ENCODE measurements at places on chromosomes 11 and 22.

DNA sequence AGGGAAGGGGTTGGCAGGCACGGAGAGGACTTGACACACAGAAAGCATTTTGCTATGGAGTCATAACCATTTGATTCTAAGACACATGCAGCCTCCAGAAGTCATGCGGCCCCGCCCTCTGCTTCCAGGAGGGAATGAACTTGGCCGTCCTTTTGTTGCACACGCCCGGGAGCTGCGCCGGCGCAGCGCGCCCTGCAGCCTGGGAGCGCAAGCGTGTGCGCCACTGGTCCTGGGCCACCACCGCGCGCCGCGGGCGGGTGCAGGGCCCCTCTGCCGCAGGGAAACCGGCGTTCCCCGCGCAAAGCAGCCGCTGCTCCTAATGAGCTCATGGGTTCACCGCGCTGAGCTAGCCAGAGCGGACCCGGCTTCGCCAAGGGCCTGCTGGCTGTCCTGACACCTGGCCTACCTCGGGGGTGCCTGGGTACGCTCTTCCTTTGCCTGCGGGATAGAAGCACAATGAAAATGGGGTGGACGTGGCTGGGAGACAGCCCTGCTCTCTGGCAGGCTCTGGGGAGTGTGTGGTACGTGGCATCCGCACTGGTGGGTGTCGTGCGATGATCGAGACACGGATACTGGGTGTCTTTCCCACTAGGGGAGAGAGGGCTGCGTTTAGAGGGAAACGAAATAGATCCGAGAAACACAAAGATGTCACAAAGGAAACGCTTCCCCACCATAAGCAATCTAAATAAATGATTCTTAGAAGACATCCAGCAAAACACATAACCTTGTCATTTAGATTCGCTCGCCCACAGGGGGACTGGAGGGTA lies 669 bp downstream of the MICAL3 start:
- peak; percentile 81 for DNase-seq

DNA sequence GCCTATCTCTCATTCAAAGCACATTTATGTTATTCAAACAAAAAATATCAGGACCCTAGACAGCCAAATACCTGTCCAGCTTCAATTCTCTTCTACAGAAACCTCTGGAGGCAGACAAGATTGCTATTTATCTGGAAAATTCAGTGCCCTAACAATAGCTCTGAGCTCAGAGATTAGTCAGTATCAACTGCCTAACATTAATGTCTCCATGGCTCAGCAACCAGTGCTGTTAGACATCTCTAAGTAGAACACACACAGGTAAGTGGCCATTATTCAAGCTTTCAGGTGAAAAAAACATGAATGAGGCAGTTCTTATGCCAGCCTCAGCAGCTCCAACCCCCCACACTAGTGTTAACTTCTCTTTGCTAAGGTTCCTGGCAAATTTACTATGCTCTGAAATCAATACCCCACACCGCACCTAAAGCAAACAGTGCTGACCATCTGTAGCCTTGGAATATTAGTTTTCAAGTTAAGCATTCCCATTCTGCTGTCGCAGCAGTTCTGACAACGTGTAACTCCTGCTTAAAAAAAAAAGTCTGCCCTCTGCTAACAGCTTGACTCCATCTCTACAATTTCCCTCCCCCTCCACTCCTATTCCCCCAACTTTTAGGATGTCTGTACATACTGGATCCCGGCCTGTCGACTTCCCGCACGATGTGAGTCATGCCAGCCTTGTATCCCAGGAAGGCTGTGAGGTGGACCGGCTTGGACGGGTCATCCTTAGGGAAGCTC lies 1.5 kb downstream of the RPL3 start:
- DNase-seq, result no peak

- no peak for DNase-seq
Observed at GRCh38 chr11:86952221-86952875, 2.8 kb downstream of the FZD4 start.

GRCh38 chr11:128857341-128857740 lies 9.8 kb downstream of the KCNJ1 start:
- DNase-seq, result no peak

- DNase-seq, result no peak
Observed at GRCh38 chr11:47259232-47259977, 1.6 kb downstream of the NR1H3 start.

DNA sequence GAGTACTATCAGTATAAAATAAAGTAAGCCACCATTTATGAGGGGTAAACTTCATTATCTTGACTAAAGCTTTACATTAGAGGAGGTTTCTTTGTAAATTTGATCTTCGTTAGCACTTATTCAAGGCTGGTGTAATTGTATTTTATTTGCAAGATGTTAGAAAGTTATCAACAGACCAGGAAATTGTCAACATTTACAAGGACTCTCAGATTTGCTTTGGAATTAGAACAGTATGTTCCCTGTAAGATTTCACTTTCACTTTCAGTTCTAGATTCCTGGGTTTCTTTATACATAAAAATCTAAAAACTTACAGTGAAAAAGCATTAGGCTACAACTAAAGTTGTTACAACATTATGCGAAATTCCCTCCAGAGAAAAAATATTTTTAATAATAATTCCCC lies 4.6 kb upstream of the BIRC3 start:
- no peak for DNase-seq

DNA sequence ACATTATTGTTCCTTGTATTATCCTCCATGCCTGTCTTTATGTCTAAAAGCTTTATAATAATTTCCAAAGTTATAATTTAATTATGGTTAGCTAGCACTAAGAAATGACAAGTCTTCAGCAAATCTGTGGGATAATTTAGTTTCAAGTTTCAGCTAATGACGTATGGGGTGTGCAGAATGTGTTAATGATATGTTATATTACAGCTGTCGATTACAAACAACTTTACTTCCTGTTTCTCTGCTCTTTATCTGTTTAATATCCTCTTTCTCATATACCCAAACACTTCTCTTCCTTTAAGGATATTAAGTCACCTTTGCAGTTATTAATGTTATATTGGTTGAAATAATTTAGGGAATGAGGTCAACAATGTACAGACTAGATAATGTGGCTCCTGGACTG lies 161.8 kb downstream of the CASP12 start:
- DNase-seq, result no peak

- peak; percentile 36 for DNase-seq
Observed at GRCh38 chr11:12321217-12321937, 56.0 kb upstream of the PARVA start.

Measured in NCI-H2081 (cell line).